Islet precursor cell (in vitro differentiated cells): ENCODE measurements at places on chromosomes 5 and 9.
A peak's percentile ranks its signal among the peaks of the same experiment; 100 is the strongest.

DNA sequence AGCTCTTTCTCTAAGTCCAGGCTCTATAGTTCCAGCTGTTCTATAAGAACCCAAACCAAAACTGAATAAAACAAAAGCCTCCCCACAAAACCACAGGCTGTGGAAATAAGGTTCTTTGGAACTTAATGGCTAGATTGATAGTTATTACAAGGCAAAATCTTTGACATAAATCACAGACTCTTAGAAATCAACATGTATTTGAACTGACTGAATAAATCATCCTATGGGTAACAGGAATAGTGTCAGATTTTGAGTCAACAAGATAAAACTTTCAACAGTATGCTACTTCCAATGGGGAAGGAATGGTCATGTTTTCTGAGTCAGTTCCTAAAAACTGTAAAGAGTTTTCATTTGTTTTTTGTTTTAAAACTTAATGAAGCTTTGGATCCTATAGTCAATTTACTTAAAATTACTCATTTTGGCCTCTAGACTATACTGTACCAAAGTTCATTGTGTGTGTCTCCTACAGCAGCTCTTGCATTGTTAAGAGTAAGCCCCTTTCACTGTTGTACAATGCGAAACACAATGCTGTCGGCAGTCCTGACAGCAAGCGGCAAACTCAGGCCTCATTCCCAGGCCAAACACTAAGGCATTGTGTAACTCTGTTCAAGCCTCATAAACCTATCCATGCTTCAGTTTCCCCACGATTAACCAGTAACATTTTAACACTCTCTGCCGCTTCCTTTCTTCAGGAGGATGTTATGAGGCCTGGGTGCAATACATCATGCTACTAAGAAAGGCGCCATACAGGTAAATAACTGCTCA, 134.1 kb downstream of the ARL15 start:
- no peak for DNase-seq

DNA sequence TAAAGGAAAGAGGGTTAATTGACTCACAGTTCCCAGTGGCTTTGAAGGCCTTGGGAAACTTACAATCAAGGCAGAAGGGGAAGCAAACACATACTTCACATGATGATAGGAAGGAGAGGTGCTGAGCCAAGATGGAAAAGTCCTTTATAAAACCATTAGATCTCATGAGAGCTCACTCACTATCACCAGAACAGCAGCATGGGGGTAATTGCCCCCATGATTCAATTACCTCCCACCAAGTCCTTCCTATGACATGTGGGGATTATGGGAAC, 99.7 kb downstream of the PTTG1 start:
- no peak for DNase-seq

- peak; percentile 64 for DNase-seq
Observed at GRCh38 chr5:20446121-20446520, 458.1 kb upstream of the CDH18 start.

DNA sequence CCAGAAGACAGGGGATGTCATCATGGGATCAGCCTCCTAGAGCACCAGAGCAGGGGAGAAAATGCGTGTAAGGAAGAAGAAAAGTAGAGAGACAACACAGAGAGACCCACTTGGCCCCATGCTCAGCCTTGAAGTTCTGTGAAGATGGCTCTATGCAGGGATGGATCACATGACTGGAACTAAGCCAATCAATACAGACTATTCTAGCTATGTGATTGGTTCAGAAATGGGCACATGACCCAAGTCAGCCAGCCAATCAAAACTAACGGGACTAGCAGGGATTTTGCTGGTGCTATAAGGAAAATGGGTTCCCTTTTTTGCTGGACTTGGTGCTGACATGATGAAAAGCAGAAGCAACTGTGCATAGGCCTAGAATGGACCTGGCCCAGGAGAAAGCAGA, 173.0 kb upstream of the TBC1D2 start:
- DNase-seq, result no peak

DNA sequence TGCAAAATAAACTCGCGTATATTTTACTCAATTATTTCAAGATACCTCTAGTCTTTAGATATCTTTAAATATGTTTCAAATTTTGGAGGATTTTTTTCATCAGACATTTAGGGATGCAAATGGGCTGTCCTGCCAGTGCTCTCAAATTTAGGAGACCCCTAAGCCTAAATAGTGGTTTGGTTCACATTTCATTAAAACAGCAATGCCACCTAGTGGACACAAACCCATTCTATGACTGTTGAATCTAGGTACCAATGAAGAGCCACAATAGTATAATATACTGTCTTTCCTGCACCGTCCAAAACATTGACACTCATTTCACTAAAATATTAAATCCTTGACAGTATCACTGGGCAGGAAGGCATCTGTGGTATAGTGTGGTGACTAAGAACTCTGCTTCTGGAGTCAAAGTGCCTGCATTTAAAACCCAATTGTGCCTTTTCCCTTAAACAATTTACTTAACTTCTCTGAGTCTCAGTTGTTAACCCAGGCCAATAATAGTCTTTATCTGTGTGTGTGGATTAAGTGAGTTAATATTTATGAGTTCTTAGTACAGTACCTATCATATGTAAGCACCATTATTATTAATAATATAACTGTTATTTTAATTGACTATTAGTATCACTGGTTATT, 148.0 kb downstream of the RORB start:
- no peak for DNase-seq

GRCh38 chr5:178058321-178059012, 54.9 kb upstream of the N4BP3 start:
- DNase-seq, result no peak

DNA sequence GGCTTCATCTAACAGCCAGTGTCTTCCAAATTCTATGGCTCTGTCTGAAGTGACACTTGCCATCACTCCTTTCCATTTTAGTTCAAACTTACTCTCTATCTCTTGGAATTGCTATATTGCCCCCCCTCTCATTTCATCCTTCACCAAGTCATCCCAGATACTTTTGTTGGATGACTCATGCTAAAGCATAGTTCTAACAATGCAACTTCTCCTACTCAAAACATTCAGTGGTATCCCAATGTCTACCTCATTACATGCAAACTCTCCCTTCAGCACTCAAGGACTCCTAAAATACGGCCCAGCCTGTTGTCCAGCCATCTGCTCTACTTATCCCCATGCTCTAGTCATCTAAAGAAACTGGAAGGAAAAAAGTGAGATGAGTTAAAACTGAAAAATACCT, 171.6 kb downstream of the RASEF start:
- DNase-seq, result no peak

DNA sequence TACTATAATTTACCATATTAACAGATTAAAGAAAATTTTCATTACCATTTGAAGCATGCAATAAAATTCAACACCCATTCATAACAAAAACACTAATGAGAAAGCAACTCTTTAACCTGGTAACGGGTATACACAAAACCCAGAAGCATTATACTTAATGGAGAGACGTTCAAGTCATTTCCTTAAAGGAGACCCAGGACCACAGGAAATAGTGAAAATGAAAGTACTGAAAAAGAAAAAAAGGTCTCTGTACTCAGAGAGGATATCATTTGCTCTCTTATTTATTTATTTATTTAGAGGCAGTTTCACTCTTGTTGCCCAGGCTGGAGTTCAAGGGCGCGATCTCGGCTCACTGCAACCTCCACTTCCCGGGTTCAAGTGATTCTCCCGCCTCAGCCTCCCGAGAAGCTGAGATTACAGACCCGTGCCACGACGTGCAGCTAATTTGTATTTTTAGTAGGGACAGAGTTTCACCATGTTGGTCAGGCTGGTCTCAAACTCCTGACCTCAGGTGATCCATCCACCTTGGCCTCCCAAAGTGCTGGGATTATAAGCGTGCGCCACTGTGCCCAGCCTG, 61.6 kb downstream of the SETX start:
- DNase-seq, result no peak

DNA sequence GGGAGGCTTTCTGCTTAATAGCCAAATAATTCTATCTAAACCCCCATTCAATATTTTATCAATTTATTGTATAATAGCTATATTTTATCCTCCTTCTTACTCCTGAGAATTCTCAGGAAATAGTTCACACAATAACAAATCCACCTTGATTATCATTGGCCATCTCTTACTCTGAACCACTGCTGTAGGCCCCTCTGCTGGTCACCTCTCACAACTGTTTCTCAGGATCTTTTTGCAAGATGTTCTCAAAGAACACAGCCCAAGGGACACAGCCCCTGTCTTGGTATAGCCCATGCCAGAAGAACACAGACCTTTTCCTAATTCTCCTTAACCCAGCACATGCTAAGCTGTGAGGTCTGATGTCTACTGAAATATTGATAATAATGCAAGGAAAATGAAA, 74.9 kb upstream of the HTR4 start:
- no peak for DNase-seq

GRCh38 chr9:90793729-90794128, 7.9 kb upstream of the SYK start:
- DNase-seq, result no peak

DNA sequence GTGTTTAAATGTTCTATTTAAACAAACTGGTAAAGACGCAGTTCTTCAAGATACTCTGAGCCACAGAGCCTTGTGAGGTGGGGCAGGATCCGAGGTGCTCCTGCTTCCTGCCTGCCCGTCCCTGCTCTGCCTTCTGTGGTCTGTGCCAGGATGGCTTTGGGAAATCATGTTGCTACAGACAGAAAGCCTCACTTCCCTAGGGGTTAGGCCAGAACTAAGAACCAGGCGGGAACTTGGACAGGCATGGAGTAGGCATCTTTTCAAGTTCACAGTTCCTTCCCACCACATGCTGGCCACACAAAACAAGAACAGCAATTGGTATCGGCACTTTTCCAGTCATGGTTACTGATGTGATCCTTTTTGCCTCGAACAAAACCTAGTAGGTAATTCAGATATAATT, 67.7 kb upstream of the SPOCK1 start:
- DNase-seq, result no peak

DNA sequence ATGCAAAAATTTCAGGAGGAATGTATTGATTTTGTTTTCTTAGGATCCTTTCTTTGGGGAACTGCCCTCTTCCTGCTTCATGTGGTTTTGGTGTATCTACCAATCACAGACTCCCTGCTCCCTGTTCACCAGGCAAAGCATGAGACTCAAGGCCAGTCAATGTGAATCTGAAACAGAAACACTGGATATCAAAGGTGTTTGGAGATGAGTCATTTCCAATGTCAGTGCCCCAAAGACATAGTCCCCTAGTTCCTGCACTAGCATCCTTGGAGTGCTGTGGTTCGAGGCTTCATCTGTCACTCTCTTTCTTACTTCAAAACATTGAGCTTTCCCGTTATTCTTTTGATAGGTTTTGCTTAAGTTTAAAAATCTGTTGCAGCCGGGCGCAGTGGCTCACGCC, 8.1 kb downstream of the PPP3R2 start:
- DNase-seq, result no peak

- DNase-seq, result peak; percentile 93
Observed at GRCh38 chr9:86721226-86721781, 226.0 kb downstream of the GAS1 start.

DNA sequence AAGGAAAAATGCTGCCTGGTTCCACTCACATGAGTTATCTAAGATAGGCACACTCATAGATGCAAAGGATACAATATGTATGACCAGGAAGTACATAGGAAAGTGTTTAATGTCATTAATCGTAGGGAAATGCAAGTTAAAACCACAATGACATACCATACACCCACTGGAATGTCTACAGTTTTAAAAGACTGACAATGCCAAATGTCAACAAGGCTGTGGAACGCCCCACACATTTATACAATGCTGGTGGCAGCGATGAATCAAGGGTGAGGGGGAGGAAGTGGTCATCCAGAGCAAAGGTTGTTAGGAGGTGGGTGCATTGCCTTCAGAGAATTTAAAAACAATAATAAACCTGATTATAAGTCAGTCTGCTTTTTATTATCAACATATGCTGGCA, 437.8 kb downstream of the ARHGEF28 start:
- no peak for DNase-seq

DNA sequence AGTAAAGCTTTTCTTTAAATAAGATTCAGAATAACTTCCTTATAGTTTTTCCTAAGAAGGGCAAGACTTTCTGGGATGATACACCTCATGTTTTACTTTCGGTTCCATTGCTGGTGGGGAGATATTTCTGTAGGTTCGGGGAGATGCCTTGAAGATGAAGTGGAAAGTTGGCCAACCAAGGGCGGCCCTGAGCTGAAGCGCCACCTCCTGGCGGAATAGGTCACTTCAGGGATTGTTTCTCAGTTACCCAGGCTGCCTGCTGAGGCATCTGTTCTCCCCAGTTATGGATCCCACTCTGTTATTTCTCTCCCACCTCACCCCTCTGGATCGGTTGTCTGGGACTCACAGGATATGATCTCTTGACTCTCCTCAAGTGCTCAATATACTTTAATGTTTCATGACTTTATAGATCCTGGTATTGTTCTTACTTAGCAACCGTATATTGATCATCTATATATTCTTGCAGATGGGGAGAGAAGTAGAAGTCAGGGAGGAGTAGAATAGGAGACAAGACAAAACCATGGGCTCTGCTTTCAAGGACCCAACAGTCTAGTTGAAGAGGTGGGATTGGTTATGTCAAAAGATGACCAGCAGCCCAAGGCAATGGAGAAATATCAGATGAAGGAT, 23.4 kb downstream of the MEGF10 start:
- DNase-seq, result peak; percentile 74

- DNase-seq, result no peak
Observed at GRCh38 chr5:111738118-111738517, 18.9 kb downstream of the NREP start.

- DNase-seq, result no peak
Observed at GRCh38 chr5:141598391-141599345, 20.1 kb downstream of the DIAPH1 start.

DNA sequence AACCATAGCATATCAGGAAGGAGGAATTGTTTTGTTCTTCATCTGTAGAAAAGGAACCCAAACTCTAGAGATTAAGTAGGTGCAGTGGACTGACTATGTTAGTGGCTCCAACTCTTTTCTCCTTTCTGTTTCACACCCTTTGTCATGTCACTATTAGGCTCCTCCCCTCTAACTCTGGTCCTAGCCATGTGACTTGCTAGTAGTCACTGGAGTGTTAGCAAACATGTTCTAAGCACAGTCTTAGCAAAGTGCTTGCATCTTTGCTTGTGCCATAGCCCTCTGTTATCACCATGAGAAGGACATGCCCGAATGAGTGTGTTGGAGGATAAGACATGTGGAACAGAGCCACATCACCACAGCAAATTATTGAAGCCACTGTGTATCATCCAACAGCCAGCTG, 55.4 kb upstream of the PPP3R2 start:
- DNase-seq, result no peak

- no peak for DNase-seq
Observed at GRCh38 chr5:5335107-5335506, 87.4 kb upstream of the ICE1 start.

DNA sequence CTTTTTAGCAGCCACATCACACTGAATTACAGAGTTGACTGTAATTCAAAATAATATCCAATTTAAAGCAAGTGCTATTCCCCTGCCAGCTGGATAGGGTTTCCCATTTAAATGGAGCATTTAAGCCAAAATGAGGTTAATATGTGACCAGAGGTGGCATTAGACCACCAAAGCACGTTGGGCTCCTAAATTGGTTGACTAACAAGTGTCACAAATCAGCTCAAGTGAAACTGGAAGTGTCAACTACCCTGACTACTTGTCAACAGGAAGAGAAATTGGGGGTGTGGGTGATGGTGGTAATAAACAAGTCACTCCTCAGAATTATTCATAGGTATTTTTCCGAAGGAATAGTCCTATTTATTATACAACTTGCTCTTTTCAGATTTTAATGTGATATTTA, 609.6 kb upstream of the TLE4 start:
- no peak for DNase-seq
